ENCODE measurements at places on chromosomes 2 and 18.
A peak's percentile ranks its signal among the peaks of the same experiment; 100 is the strongest.

- no peak for DNase-seq
Observed at GRCh38 chr2:145723872-145724271, 1204.0 kb upstream of the ZEB2 start.

GRCh38 chr2:150513647-150514046 lies 26.2 kb upstream of the RND3 start:
- DNase-seq: no peak

DNA sequence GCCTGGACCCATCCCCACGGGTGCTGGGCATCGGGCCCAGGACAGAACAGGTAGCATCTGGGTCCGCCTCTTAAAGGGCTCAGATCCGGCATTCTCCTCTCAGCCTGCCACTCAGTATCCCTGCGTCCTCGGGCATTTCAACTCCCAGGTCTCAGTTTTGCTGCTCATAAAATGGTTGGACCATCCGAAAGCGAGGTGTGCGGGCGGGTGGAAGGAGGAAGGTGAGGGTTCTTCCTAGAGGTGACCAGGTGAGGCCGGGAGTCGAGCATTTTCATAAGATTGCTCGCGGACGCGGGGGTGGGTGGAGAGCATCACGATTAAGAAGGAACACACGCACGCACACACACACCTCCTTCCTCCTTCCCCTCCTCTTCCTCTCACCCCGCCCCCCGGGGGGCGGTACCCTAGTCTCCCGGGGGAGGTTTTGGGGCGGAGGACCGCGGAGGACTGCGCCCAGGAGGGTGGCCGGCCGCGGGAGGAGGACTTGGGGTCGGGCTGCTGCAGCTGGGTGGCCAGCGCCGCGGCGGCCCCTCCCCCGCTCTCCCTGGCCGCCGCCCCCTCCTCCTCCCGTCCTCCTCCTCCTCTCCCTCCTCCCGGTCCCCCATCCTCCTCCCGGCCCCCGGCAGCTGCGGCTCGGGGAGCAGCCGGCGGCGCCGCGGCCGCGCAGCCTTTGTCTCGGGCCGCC lies 97.9 kb upstream of the GPR45 start:
- peak; percentile 53 for DNase-seq

DNA sequence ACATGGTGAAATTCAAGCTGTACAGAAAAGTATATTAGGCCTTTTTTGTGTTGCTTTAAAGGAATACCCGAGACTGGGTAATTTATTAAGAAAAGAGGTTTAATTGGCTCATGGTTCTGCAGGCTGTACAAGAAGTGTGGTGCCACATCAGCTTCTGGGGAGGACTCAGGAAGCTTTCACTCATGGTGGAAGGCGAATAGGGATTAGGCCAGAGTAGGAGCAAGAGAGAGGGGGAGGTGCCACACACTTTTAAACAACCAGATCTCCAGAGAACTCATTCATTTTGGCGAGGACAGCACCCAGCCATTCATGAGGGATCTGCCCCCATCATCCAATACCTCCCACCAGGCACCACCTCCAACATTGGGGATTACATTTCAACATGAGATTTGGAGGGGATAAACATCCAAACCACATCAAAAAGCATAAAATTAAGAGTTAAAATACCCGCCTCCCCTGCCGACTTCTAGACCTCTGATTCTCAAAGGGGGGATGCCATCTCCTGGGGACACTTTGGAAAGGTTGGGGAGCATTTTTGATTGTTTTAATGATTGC lies 15.1 kb upstream of the LIPG start:
- DNase-seq: no peak

- no peak for DNase-seq
Observed at GRCh38 chr2:223227338-223227737, 175.3 kb downstream of the KCNE4 start.

DNA sequence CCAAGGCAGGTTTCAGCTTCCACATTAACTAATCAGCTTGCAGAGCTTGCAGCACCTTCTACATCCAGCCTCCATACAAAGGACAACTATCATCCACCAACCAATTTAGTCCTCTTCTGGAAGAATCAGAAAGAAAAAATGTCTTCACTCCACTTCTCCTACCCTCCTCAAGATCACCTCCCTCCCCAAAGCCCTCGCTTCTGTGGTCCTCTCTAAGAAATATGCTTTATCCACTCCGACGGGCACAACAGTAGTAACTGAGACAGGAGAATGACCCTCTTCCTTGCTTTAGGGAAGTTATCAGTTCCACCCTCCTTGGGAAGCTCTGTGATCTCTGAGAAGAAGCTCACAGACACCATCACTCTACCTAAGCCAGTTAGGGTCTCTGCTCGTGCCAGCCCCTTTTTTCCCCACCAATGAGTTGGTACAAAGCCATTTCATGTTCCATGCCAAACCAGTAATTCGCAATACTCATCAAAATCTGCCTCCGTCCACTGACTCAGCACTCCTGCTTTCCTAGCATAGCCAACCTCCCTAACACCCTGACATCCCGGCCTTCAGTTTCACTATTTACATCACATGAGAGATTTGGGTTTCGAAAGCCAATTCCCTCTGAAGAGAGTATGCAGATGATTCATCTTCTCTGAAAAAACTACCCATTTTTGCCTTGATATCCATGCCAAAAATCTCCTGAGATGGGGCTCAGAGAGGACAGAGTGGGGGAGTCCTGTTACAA lies 114.1 kb upstream of the PKDCC start:
- no peak for DNase-seq

Measured in neuronal stem cell (in vitro differentiated cells).